ENCODE measurements at places on chromosomes 7 and 10.

- DNase-seq: no peak
Observed at GRCh38 chr10:35921866-35922350, 279.8 kb upstream of the FZD8 start.

- DNase-seq: no peak
Observed at GRCh38 chr10:100909501-100910263, 3.1 kb upstream of the SLF2 start.

DNA sequence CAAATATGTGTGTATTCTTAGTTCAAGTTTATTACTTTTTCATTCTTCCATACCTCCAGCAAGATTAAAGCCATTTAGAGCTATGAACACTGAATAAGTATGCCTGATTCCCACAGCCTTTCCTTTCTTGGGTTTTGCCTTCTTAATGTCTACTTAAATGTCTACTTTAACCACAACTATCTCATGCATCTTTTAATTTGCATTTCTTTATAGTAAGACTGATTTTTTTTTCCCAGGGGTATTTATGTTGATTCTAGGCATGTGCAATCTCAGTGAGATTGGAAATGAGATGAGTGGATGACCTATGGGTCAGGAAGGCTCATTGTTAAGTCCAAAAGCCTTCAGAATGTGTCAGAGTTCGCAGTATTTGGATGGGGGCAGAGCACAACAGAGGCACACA, 3.6 kb downstream of the PCBD1 start:
- DNase-seq: no peak

DNA sequence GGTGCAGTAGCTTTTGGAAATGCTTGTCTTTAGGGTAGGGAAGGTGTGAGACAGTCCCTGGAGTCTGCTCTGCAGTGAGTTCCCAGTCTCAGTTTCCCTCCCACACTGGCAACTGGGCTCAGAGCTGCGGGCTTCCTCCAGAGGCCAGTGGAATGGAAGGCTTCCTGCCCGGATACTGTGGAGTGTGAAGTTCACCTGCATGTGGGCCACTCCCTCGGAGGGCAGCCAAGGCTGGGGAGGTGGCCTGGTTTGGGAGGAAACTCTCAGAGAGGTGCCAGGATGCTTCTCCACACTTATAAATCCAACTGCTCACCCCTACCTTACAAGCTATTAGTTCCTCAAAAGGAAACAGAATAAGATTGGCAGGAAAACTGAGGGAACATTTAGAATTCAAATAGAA, 18.1 kb upstream of the UBE2H start:
- no peak for DNase-seq

DNA sequence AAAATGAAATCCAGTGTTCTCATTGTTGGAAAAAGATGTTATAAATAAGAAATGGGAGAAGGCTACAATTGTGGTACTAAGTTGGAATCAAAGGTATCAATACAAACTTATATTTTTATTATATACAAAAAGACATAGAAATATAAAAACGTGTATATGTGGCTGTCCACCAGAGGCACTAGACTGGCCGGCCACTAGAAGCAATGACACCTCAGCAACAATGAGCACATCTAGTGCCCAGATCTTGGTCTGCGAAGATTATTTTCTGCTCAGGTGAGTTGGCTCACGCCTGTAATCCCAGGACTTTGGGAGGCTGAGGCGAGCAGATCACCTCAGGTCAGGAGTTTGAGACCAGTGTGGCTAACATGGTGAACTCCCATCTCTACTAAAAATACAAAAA, 21.6 kb downstream of the IDE start:
- DNase-seq: no peak

DNA sequence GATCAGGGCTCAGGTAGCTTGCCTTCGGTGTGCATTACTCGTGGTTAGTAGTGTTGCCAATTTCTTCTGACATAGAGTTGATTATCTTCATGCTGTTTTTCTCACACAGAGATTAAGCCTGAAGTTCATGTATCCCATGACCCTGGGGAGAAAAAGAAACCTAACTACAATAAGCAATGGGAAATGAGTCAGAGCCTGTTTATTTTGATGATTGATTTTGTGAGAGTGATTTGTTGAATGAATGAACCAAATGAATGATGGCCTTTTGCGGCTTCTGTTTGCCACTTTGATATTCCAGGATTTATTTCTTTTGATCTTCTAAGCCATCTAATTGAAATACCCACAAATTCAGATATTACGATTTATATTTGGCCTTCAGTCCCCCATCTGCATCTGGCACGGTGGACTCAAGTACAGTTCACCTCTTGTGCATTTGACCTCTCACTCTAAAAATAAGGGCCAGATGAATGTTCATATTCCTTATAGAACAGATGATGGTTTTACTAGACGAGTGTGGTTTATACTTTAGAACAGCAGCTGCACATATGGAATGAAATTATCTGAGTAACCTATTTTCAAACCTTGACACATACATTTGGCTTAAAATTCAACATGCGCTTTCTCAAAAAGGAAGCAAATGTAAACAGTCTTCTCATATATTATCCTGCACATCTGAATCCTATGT, 110.7 kb downstream of the PLCE1 start:
- DNase-seq: no peak

DNA sequence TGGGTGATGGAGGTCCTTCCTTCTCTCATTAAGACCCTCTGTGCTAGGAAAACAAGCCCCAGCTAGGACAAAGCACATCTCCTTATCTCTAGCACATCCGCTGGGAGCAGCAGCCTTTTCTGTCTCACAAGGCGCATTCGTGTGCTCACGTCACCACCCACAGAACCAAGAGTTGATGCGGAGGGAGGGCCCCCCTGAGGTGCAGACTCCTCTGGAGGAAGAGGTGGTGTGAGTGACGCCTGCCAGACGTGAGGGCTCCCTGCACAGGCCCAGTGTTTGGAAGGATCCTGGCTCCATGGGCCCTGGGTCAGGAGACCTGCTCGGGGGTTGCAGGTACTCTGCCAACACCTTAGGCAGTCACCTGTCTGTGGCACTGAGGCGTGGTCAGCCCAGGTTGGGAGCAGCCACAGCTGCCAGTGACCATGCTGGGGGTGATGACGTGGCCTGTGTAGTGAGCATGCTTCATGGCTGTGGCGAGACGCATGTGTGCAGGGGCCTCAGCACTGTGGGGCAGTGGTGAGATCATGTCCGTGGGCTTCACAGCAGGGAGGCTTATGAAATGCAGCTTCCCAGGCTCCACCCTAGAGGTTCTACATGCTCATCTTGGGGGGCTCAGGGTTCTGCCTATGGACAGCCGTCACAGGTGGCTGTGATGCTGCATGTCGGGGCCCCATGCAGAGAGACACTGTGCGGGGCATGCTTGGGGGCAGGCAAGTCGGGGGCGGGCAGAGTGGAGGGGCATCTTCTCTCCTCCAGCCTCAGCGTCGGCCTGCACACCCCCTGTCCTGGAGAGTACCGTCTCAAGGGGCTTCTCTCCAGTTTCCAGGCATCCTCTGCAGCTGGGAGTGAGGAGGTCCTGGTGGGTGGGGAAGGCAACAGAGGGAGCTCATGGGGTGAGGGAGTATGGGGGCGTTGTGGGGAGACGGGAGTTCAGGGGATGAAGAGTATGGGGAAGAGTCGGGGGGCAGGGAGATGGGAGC, 56.2 kb upstream of the DPYSL4 start:
- no peak for DNase-seq

- DNase-seq: no peak
Observed at GRCh38 chr7:18555968-18556367, 60.4 kb downstream of the HDAC9 start.

DNA sequence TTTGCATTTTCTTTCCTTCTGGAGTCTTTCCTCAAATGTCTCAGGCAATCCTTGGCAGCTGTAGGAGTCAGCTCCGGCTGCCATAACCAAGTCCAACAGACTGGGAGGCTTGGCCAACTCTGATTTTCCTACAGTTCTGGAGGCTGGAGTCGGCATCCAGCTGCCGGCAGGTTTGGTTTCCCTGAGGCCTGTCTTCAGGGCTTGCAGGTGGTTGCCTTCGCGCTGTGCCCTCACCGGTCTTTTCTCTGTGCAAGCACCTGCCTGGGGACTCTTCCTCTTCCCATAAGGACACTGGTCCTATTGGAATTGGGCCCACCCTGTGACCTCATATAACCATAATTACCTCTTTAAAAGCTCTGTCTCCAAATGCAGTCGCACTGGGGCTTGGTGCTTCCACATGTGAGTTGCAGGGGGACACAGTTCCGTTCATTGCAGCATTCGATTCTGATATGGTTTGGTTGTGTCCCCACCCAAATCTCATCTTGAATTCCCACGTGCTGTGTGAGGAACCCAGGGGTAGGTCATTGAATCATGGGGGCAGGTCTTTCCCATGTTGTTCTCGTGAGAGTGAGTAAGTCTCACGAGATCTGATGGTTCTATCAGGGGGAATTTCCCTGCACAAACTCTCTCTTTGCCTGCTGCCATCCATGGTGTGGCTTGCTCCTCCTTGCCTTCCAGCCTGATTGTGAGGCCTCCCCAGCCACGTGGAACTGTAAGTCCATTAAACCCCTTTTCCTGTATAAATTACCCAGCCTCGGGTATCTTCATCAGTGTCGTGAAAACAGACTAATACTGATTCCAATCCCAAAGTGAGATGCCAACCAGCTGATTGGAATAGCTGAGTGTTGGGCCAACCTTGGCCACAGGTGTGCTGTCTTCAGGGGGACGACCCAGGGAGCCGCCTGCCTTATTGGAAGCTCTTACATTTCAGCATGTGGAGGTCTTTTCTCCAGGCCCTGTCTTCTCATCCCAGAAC, 7.9 kb downstream of the GALNTL5 start:
- DNase-seq: no peak

DNA sequence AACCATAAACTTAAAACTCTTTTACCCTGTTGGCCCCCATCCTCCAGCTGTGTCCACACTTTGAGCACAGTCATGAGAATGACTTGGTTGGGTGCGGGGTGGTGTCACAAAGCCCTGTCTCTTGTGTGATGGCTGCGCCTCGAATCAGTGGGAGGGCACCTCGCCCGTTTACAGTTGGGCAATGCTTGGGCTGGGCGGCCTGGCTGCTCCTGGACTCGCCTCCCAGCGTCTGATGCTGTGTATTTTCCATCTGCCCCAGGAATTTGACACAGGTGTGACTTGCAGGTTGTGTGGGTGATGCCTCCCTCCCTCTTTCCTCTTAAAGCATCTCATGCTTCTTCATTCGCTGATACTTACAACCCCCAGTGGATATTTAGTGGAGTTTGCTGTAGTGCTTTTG, 33.7 kb downstream of the CHST12 start:
- no peak for DNase-seq

DNA sequence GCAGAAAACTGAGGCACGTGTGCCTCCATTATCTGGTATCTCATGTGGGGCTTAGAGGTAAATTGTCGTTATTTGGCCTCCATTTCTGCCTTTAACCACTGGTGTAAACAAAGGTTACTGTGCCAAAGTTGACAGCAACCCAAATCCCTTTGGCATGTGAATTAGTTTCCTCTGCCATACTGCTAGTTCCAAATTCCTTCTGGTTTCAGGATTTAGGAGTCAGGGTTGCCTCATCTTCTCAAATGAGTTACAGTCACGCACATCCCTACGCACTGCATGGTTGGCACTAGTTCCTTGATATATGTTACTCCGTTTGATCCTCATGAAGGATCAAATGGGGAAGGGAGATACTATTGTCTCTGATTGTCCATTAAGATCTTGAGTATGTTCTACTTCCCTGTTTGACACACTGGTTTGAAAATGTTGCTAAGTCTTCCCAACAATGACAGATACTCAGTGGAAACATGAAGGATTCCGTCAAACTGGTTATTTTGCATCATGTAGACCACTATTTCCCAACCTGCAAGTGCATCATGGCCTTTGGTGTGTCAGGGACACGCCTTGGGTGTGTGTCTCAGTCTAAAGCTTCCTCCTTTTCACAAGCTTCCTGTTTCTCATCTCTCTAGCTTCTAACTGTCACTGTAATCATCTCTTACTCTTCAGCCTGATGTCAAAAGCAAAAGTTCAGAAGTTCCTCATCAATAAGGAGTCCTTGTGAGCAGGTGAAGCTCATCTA, at the start of gene LIPN:
Gene LIPN, plus strand, starts transcription at position 655 of the 736 bp plus-strand sequence. CDS start 1,386 bp downstream, outside the sequence.
- no peak for DNase-seq

- DNase-seq: no peak
Observed at GRCh38 chr10:58570979-58571378, 58.3 kb downstream of the BICC1 start.

- no peak for DNase-seq
Observed at GRCh38 chr10:3877211-3878000, 92.4 kb upstream of the KLF6 start.

DNA sequence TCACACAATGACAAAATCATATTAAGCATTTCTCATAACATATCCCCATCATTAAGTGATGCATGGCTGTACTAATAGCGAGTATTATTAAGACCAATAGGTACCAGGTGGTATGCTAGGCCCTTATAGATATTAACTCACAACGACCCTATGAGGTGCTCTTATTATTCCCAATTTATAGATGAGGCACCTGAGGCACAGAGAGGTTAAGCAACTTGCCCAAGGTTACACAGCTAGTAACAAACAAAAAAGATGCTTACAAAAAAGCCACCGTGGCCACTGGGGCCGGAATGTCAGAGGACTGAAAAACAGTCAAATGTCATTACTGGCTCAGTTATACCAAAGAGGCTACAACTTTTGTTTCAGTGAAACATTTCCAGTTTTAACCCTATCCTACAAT, 96.0 kb downstream of the OR13A1 start:
- no peak for DNase-seq

- DNase-seq: no peak
Observed at GRCh38 chr7:10815546-10815945, 158.1 kb upstream of the PHF14 start.

DNA sequence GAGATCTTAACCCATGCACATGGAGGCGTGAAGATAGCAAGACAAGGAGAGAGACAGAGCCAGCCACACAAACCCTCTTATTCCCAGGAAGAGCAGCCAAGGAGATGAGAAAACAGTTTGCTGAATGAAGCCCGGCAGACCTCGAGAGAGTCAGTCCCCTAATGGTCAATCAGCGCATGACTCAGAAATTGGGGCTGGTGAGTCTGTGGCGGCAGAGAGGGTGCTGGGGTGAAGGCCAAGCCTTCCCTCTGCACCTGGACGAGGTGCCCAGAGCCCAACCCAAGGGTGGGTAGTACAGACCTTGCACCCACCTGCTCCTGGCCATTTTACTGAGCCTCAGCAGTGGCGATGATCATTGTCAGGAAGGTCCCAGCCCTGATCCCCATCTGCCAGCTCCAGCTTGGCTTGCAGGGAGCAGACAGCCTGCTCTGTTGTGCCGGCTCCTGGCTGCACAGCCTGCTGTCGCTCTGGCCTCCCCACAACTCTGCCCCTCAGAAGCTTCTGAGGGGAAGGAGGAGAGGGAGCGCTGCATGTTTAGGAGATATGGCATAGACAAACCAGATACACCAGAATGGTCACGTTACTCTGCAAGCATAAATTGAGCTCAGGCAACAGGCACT, 256.6 kb downstream of the RPS24 start:
- no peak for DNase-seq

- DNase-seq: no peak
Observed at GRCh38 chr7:842431-843031, 10.3 kb downstream of the SUN1 start.

DNA sequence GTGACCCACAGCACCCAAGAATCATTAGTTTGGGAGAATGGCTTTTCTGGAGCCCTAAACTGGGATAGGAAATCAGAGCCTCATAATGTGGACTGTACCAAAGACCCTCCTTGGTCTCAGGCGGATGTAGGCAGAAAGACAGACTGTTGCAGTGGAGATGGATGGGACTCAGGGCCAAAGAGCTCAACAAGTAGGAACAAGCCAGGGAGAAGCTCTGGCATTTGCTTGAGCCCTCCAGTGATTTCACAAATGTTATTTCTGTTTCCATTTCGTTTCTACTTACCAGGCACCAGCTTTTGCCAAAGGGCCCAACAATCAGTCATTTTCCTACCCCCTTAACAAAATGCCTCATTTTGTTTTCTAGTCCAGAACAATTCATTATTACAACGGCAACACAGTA, 762.7 kb downstream of the KCNMA1 start:
- no peak for DNase-seq

GRCh38 chr10:133158756-133159610, 1.0 kb upstream of the KNDC1 start:
- no peak for DNase-seq

Data from GM20000 (cell line).